ENCODE measurements at places on chromosomes 12 and 14.
A peak's percentile ranks its signal among the peaks of the same experiment; 100 is the strongest.

GRCh38 chr12:22117563-22118237 is 71.7 kb downstream of the CMAS start:
- DNase-seq: no peak

GRCh38 chr12:113278633-113279032 is 56.3 kb downstream of the SLC8B1 start:
- no peak for DNase-seq

DNA sequence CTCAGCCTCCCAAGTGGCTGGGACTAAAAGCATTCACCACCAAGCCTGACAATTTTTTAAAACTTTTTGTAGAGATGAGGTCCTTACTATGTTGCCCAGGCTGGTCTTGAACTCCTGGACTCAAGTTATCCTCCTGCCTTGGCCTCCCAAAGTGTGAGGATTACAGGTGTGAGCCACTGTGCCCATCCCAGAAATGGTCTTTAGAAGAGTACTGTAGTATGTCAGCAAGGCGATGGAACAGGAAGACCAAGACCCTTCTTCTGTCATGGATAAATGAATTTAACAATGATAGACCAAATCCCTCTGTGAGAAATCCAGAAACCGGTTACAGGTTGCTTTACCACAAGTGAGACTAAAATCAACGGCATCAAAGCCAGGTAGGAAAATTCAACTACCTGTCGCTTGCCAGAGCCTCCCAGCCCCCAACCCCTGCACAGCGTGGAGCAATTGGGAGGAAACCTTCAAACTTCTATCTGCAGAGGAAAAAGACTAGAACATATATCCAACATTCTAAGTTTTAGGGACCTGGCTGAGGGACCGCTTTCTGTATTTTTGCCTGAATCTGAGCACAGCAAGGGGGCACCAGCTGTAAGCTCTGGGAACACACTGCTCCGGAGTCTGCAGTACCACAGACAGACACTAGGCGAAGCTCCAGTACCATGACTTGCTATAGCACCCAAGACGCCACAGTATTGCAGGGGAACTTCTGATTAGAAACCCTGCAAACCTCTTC is 51.3 kb downstream of the CPSF6 start:
- DNase-seq: peak; percentile 59

GRCh38 chr12:66337381-66338010 is 35.2 kb downstream of the HELB start:
- no peak for DNase-seq

DNA sequence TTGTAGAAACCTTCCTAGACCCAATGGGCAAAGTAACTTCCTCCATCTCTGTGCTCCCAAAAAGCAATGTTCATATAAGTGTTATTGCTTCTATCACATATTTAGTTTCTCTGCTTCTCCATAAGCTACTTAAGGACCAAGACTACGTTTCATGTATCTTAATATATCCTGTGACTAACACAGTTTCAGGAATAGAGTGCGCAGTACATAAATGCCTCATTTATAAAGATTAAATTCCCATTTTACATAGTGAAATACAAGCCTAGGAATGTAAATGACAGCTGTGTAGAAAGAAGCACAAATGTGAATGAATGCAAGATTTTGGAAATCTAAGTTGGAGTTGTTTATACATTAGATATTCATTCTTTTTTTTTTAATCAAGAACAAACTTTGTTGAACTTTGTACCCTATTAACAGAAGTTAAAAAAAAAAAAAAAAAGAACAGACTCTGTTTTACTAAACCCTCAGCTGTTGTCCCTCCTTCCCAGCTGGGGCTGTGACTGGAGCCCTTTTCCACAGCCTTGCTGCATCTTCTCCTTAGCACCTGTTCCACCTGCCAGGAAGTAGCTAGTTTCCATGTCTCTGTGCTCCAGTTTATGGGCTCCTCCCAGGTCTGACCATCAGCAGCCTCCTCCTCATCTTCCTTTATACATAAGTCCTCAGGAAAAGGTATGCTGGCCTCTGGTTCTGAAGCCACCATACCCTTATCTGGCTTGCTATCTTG is 7.0 kb upstream of the METTL17 start:
- DNase-seq: no peak

GRCh38 chr12:24600996-24601395 is 347.9 kb downstream of the BCAT1 start:
- DNase-seq: no peak

DNA sequence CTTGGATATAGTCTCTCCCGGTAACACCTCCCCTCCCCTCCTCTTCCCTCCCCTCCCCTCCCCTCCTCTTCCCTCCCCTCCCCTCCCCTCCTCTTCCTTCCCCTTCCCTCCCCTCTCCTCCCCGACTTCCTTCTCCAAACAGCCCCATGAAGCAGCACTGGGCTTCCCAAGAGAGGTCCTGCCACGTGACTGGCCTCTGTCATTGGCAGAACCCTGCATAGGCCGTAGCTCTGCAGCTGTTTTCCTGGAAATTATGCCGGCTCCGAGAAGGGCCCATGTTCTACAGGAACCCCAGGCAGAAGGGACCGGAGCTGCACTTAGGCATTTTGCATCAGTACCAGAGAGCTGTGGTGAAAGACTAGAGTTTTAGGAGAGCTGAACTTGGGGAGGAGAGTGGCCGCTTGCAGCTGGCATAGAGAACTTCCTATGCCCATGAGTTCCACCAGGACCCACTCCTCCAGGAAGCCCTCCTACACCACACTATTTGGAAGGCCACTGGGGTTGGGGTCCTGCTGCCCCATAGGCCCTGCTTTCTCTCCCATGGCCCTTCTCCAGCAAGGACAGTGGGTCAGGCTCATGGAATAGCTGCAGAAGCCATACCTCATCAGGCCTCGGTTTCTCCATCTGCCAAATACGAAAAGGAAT is 5.1 kb upstream of the TNFAIP2 start:
- no peak for DNase-seq

GRCh38 chr12:38915429-38916182 is 10.2 kb upstream of the CPNE8 start:
- DNase-seq: no peak

DNA sequence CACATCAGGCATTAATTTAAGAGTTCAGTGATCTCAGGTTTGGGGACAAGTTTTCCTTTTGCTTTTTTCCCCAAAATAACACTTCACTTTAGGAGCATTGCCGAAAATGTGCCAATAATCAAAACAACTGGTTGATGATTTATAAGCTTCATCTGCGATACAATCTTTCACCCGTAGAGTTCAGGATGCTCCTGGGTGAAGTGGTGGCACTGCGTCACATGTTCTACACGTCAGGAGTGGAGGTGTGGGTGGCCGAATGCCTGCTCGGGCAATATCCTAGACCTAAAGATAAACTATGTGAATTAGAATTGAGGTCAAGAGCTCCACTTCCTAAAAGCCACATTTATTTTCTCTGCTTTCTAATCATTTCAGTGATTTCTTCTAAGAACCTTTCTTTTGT is 70.9 kb upstream of the DICER1 start:
- DNase-seq: no peak

GRCh38 chr12:121279071-121279375 is 17.5 kb downstream of the CAMKK2 start:
- DNase-seq: no peak

GRCh38 chr14:64507376-64508156 is 3.0 kb downstream of the ZBTB1 start:
- peak; percentile 52 for DNase-seq

DNA sequence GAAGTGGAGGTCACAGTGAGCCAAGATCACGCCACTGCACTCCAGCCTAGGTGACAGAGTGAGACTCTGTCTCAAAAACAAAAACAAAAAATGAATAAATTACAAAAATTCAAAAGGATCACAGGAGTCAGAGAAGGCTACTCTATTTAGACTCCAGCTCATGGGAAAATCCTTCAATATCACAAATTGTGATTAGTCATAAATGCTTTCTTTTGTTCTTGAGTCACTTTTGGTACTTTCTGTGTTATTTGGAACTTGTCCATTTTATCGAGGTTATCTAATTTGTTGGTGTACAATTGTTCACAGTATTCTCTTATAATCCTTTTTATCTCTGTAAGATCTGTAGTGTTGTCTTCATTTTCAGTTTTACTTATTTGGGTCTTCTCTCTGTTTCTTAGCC is 18.9 kb downstream of the ALDH2 start:
- DNase-seq: no peak

DNA sequence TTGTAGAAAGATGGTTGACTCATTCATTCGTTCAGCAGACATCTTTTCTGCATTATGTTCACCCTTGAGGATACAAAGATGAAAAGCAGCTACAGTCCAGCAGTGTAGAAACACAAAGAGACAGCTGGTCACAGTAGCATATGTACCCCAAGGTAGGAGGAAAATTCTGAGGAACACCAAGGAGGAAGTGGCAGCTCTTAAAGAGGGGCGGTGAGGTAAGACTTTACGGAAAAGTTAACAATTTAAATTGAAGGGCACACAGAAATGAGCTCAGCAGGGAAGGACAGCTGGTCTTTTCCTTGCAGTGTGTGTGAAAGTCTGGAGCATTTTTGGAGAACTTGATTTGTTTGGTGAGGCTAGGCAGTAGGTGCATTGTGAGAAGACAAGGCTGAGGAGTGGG is 3.5 kb downstream of the SLC35E3 start:
- DNase-seq: no peak

- no peak for DNase-seq
Measured at GRCh38 chr12:41653386-41654326, 465.5 kb downstream of the PDZRN4 start.

DNA sequence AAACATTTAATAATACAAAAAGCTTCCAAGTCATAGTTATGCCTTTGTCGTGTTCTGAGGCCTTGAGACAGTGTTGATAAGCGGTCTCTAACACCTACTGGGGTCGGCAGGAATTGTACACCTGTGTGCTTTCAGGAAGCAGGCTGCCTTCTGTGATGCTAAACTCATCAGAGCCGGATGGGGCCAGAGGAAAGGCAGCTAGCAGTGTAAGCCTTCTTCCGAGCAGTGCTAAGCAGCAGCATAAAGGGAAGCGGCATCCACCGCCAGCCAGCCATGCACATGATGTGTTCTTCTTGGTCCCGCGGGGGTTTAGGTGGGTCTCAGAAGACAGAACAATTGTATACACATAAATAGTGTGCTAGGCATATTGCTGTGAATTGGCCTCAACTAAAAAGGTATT is 159.3 kb downstream of the SLC15A4 start:
- no peak for DNase-seq

GRCh38 chr12:68334132-68334531 is 2.0 kb upstream of the MDM1 start:
- peak; percentile 36 for DNase-seq

- no peak for DNase-seq
Measured at GRCh38 chr14:58985786-58986185, 202.7 kb upstream of the DAAM1 start.

- DNase-seq: no peak
Measured at GRCh38 chr14:50339178-50339804, 27.2 kb downstream of the DMAC2L start.

DNA sequence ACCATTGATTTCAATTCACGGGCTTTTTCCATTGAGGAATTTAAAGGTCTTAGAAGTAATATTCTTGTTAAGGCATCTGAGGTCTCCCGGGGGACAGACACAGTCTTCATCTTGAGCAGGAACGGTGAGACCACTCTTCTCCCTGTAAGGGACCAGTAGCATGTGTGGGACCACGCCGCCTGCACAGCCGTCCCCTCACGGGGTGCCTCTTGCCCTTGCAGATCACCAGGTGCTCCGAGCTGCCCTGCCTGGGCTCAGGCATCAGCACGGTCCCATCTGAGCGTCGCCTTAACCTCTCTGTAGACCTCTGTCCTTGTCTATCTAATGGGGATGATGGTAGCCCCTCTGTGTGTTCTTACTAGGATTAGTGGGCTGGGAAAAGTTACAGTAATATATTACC is 74.1 kb downstream of the PPP2R5C start:
- DNase-seq: no peak

- no peak for DNase-seq
Measured at GRCh38 chr12:111645433-111645832, 40.3 kb downstream of the BRAP start.

GRCh38 chr14:36048667-36049066 is 127.9 kb downstream of the PTCSC3 start:
- no peak for DNase-seq

DNA sequence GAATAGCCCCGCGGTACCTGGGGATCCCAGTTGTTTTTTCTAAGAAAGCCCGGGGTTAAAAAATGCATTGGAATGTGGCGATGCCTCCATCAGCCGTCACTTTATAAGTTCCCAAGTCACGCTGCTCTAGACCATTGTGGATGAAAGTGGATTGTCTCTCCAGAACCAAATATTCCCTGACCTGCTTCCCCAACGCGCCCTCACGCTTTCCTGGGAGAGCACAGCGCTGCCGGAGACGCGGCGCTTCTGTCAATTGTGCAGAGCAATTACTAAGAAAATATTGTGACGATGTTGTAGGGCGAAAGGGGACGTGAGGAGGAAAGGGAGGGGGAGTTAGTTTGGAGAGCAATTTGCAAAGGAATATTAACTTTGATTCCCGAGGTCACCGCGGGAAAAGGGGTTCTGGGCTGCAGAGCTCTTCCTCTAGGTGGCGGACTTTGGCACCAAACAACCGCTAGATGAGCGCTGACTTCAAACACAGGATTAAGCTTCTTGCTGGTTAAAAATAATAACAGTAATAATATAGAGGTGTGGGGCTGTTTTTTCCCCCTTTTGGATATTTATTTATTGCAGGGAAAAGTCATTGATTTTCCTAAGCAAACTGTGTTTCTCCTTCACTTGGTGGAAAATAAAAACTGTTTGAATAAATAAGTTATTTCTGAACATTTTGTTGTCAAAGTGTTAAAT is 9.6 kb upstream of the FOXG1 start:
- DNase-seq: no peak

- DNase-seq: no peak
Measured at GRCh38 chr12:66367015-66367667, 64.8 kb downstream of the HELB start.

DNA sequence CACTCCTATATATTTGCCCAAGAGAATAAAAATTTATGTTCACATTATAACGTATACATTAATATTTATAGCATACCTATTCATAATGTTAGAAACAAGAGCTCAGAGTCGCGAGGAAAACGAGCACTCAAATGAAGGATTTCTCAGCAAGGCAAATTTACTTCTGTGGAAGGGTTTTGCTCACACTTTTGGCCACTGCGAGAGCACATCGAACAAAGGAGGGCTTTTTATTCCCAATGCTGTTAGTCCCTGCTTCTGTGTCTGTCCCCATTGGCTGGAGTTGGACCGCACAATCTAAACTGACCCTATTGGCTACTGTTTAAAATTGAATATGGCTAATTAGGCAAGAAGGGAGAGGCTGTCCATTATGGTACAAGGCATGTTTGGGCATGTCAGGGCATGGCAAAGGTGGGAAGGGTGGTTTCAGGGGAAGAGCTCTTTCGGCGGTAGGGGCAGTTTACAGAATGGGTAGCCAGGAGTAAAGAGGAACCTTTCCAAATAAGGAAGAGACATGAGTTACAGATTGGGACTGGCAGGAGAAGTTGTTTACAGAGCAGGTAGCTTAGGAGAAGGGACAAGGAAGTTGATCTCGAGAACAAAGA is 702.9 kb downstream of the TRHDE start:
- no peak for DNase-seq

DNA sequence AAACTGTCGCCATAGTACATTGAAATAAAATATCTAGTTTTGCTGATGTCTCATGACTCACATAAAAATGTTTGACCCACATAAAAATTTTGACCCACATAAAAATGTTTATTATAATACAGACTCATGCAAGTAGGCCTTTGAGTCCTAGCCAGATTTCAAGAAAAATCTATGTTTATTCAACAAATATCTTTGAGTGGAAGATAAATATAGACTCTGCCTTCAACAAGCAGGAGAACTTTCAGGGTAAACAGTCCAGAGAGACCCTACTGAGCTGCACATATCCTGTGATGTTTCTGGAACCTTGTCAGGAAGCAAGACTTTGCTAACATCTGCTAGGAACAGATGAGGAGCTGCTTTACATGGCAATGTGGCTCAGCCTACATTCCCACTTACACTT is 283.1 kb downstream of the MDGA2 start:
- no peak for DNase-seq

GRCh38 chr12:68514807-68515411 is 95.8 kb upstream of the RAP1B start:
- DNase-seq: no peak

Data from T-helper 2 cell treated with Interferon-gamma antibody and Interleukin-4, amounts not matched to agents 5 μg/mL and 100 μg/mL, for 36 hours (primary cell).